ENCODE measurements at places on chromosomes 3 and 15.

DNA sequence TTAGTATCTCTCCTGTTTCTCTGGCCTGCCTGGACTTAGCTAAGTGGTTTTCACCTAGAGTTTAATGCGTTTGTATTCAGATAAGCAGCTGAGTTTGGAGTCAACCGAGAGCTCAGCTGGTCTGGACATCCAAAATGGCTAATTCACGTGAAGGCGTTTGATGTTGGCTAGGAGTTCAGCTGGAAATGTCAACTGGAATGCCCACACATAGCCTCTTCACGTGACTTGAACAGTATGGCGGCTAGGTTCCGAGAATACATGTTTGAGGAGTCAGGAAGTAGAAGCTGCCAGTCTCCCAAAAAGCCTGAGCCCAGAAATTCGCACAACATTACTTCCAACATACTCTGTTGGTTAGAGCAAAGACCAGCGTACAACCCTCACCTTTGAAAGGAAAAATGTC is 2.2 kb downstream of the USP8 start:
- no peak for DNase-seq

- peak; percentile 64 for DNase-seq
These were observed 38.6 kb downstream of the CLEC3B start for GRCh38 chr3:45064512-45065372.

GRCh38 chr3:37793889-37794591 is 67.6 kb upstream of the CTDSPL start:
- DNase-seq = peak; percentile 8

DNA sequence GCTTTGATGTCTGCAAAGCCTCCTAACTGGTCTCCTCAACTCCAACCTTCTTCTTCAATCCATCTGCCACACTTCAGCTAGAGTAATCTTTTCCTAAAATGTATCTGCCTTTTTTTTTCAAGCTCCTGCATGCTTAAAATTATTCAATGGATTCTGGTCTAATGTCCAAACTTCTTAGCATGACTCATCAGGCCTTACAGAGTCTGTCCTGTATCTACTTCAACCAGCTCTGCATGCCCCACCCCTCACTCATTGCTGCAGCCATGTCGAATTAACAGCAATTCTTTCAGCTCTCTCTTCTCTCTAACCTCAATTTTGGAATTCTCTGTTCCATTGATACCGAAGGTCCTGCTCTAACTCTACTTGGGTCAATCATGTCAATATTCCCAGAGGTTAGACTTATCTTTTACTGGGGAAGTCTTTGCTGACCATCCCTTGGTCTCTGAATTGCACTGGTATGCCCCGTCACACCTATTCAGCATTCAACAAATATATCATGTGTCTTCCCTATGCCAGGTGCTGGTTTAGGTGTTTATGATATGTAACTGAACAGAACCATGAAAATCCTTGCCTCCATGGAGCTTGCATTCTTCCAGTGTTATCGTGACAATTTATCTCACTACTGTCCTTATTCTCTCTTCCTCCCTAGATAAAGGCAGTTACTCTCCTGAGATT is 88.5 kb upstream of the NANOGP8 start:
- no peak for DNase-seq

GRCh38 chr3:156587760-156588069 is 32.8 kb upstream of the SSR3 start:
- no peak for DNase-seq

DNA sequence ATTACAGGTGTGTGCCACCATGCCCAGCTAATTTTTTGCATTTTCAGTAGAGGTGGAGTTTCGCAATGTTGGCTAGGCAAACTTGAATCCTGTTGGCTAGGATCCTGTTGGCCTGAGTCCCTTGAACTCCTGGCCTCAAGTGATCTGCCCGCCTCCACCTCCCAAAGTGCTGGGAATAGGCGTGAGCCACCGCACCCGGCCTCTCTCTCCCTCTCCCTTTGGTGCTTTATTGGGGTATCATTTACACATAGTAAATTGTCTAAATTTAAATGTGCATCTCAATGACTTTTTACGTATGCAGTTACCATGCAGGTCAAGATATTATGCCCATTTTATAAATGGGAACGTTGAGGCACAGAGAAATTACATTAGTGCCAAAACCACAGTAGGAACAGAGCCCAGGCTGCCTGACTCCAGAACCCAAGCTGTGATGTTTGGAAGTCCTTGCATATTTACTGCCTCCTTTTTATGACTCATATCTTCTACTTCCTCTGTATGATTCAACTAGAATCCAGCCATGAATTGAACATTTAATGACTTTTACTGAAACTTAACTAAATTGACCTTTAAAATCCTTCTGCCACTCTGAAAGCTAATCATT is 34.0 kb upstream of the RPP14 start:
- DNase-seq = peak; percentile 65

DNA sequence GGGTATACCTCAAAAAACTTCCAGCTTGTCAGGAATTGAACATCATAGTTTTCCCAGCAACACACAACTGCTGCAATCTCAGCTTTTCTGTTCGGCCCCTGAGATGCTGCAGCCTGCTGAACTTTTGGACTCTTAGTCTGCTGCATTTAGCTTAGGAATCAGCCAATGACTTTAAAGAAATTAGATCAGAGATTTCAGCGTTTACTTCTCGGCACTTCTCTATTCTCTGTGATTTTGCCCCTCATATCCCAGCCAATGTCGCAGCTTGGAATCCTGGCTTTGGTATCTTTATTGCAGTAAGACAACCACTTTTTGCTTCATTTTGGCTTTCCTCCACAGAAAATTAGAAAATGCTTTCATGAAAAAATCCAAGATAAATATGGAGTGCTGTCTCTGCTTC is 86.3 kb upstream of the MCTP2 start:
- DNase-seq = no peak

DNA sequence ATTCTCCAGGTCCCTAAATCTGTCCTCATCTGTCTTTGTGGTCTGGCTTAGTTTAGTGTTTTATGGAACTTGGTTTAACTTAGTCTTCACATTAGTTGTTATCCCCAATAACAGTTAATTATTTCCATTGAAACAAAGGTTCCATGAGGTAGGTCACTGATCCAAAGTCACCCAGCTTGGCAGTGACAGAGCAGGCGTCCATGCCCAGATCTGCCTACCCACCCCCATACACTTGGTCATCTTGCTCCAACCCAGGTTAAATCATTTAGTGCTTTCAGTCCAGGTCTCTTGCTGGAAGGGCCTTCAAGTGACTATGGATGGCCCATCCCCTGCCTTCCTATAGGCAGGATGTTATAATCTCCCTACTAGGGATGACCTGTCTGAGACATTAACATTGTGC is 127.4 kb downstream of the MYRIP start:
- no peak for DNase-seq

- DNase-seq = no peak
These were observed 188.4 kb downstream of the CPNE4 start for GRCh38 chr3:131846296-131846924.

DNA sequence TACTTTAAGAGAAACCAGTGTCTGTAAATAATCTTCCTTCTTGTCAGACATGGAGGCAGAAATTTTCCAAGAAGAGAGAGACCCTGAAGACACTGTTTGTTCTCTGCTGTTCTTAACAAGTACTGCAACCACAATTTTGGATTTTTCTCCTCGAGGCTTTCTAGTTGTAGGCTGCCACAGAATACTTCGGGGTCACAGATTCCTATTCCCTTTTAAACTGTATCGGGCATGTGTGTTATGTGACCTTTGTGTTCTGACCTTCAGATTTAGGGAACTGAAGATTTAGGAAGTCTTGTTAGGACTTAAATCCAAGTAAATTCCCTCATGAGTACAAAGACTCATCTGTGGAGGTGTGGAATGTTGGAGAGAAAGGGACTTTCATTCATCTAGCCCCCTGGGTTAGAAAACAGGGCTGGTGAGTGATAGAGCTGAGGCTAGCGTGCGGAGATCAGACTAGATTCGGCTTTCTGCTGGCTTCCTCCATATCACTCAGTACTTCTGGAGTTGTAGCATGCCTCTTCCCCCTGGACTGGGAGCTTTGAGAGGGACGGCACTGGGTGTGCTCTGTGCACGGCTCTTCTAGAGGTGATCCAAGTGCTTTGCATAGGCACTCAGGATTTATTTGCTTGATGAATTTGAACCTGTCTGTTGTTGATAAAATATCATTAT is 237.0 kb downstream of the LPP start:
- DNase-seq = no peak

GRCh38 chr3:174294616-174295015 is 564.5 kb upstream of the NAALADL2 start:
- no peak for DNase-seq

DNA sequence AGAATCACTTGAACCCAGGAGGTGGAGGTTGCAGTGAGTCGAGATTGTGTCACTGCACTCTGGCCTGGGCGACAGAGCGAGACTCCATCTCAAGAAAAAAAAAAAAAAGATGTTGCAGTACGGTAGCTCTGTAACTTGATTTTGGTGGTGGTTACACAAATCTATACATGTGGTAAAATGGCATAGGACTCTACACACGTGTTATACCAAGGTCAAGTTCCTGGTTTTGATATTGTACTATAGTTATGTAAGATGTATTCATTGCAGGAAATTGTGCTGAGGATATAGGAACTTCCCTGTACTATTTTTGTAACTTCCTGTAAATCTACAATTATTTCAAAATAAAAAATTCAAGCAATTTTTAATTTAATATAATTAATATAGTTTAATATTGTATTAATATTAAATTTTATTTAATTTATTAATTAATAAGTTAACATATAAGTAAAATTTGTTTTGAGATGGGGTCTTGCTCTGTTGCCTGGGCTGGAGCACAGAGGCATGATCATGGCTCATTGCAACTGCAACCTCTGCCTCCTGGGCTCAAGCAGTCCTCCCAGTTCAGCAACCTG is 9.9 kb downstream of the MYD88 start:
- no peak for DNase-seq

DNA sequence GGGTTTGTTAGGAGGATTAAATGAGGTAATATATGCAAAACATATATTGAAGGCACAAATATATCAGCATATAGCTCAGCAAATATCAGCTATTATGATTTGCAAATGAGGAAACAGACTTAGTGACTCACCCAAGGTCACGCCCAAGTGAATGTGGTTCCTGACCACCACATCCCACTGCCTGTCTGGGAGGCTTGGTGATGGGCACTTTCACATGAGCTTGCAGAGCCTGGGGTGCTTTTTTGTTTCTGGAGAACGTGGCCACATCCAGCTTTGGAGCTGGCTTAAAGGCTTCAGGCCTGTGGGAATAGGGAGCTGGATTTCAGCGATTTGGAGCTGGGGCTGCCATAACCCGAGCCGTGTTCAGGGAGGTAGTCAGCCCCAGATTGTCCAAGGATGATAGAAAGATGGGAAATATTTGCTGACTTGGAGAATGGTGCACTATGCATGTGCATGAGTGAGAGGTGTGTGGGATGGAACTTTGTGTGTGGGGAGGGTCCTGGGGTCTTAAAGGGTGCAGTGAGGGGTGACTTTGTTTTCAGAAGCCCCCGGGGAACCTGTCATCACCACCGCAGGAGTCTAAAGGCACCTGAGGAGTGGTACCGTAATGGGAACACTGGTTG is 12.0 kb upstream of the FGD5 start:
- DNase-seq = peak; percentile 83

- DNase-seq = no peak
These were observed 794.4 kb upstream of the LMCD1 start for GRCh38 chr3:7707187-7707586.

DNA sequence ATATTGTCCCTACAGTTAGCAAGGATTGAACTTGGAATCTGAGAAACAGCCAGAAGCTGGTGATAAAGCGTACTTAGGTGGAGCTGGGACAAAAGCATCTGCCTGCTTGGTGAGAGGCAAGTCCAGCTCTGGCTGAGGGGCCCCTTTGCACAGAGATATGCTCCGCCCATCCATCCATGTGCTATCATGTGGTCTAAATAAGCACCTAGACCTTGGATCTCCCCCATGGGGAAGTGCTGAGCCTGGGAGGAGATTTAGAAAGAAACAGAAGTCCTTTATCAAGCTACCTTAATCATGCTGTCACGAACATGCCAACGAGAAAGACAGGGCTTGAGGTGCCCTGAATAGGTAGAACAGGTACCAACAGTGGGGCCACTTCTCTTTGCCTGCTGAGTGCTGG is 369.5 kb downstream of the FOXP1 start:
- no peak for DNase-seq

DNA sequence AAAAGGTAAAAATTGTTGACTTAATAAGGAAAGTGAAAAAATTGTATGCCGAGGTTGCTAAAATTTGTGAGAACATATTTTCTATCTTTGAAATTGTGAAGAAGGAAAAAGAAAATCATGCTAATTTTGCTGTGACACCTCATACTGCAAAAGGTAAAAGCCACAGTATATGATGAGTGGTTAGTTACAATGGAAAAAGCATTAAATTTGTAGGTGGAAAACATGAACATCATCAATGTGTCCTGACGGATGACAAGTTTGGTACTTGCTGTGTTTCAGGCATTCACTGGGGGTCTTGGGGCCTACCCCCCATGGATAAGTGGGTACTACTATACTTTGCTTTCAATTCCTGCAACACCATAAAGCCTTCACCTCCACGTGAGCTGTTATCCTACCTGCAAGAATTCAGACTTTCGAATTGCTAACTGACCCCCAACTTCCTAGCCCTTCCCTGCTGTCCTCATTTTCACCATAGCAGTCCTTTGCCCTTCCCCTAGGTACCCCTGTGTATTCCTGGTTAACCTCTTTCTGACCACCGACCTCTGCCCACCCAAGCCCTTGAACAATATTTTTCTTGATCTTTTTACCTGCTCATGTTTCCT is 62.4 kb downstream of the RAB7A start:
- no peak for DNase-seq

- DNase-seq = peak; percentile 80
These were observed 488.7 kb upstream of the TPRG1 start for GRCh38 chr3:188683032-188683521.

DNA sequence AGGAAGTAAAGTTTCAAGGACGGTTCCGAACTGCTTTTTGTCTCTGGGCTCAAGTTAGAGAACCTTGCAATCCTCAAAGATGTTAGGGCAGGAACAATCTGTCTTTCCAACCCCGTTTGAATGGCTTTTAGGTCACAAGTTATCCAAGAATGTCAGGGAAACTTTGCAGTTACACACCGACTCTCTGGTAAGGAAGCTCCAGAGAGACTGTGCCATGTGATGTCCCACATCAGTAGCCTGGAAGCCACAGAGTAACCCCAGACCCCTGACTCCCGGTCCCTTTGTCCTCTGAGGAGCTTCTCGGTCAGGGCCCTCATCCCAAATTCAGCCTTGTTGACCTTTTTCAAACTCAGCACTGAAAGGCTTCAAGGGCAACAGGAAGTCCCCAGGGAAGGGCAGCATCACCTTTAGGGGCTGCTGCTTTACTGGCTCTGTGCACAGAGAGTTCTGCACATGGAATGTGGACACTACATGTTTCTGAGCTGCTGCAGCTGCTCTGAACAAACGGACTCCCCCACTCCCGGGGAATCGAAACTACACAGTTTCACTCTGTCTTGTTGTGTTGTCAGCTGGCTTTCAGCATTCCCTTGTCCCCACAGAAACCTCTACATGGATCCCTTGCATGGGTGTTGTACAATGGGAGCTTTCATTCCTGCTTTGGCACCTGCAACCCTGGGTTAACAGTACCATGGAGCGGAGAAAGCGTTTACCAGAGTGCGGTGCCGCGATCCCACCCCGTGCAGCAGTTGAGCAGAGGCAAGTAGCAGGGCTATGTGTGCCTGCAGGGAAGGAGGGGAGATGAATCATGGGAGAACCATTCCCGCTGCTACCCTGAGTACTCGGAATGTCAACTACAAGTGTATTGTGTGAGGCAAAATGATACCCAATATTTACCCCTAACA is 408.2 kb upstream of the THBS1 start:
- DNase-seq = peak; percentile 89

- no peak for DNase-seq
These were observed 317.0 kb upstream of the TPRG1 start for GRCh38 chr3:188854772-188855149.

- peak; percentile 46 for DNase-seq
These were observed 19.5 kb upstream of the COMMD2 start for GRCh38 chr3:149771652-149772271.
